ENCODE measurements at places on chromosomes 6 and 20.

GRCh38 chr6:158628542-158628941 is 16.0 kb downstream of the DYNLT1 start:
- DNase-seq: no peak

DNA sequence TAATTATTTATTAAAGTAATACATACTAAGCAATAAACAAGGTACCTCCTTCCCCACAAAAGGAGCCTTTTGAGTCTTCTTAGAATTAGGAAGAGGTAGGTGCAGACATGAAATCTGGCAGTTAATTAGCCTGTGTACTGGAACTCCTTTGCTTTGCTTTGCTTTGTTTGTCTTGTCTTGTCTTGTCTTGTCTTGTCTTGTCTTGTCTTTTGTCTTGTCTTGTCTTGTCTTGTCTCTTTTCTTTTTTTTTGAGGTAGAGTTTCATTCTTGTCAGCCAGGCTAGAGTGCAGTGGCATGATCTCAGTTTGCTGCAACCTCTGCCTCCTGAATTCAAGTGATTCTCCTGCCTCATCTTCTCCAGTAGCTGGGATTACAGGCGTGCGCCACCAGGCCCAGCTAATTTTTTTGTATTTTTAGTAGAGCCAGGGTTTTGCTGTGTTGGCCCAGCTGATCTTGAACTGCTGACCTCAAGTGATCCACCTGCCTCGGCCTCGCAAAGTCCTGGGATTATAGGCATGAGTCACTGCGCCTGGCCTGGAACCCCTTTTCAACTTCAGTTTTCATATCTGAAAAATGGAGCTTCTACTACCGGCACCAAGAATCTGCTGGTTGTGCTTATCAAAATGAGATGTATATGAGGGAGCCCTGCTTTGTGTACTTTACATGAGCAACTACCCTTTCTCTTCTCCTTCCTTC is 301.2 kb downstream of the CDKAL1 start:
- DNase-seq: no peak

DNA sequence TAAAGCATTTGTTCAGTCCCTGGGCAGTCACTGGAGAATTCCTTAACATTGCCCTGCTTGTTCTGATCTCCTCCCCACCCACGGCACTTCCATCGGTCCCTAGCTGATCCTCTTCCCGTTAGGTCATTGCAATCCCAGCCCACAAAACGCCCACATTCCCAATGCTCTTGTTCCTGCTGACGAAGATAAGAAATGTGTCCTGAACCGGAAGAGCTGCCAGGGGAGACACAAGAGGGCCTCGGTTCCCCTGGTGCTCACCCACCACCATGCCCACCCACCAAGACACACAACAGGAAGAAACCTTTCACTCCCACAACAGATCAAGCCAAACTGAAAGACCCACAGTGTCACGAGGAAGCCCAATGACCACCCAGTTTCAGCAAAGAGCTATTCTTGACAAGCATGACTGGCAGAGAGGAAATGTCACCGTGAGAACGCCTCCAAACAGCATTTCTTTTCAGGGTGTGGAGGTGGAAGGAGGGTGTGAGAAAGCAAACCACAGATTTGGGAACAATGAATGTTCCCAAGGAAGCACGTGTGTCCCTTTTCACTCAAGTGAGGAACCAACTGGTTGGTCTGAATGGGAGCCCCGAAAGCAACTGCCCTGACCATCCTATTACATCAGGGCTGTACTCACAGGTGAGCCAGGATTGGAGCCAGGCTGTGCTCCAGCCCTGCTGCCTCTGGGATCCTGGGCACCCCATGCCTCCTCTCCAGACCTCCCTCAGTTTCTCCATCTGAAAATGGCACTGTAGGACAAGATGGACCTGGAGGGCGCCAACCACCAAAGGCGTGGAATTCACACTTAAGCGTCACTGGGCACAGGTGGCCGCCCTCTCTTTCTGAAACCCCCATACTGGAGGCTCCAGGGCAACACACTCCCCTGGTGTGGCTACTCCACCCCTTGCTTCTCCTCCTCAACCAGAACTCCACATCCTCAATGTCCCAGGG is 97.5 kb downstream of the ZMYND8 start:
- DNase-seq: no peak

DNA sequence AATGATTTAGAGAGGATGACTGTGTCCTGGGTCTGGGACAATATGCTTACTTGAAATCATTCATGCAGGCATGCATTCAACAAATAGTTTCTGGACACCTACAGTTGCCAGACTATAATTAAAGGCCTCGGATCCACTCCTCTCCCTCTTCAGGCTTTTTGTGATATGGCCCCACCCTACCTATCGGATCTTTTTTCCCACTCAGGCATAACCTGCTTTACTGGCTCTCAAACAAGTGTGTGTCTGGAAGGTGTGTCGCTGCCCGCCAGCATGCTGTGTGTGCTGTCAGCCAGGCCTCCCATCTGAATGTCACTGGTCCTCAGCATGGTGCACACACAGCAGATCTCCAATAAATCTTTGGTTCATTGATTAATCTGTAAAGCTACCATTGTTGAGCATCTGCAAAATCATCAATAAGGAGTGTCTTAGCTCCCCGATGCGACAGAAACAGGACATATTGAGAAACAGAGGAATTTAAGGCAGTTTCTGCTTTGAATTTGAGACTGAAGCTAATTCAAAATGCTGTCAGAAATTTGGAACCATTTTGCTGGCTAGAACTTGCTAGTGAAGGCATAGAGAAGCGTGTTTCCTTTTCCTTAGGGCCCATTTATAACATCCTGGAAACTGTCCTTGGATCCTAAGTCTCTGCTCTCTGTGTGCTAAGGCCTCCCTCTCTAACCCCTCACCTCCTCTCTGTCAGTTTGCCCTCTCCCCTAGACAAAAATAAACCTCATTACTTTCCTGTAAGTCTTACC is 23.5 kb upstream of the CCN6 start:
- DNase-seq: no peak

DNA sequence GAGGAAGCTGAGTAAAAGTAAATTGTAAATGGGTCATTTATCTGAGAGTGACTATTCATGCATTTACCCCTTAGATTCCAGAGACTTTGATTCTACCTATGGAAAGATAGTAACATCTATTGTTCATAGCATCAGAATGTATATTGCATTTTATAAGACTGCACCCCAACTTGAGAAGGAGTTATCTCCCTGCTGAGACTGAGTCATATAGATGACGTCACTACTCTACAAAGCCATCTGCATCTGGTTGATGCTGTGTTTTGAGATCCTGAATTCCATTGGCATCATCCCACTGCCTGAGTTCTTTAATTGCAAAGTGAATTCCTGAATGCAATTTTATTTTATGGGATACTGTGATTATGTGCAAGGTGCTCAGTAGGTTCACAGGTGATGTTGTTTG is 444.0 kb upstream of the SLC35B3 start:
- no peak for DNase-seq

GRCh38 chr20:57783956-57784837 is 74.4 kb upstream of the PMEPA1 start:
- no peak for DNase-seq

GRCh38 chr20:59376109-59376841 is 75.9 kb downstream of the EDN3 start:
- no peak for DNase-seq

DNA sequence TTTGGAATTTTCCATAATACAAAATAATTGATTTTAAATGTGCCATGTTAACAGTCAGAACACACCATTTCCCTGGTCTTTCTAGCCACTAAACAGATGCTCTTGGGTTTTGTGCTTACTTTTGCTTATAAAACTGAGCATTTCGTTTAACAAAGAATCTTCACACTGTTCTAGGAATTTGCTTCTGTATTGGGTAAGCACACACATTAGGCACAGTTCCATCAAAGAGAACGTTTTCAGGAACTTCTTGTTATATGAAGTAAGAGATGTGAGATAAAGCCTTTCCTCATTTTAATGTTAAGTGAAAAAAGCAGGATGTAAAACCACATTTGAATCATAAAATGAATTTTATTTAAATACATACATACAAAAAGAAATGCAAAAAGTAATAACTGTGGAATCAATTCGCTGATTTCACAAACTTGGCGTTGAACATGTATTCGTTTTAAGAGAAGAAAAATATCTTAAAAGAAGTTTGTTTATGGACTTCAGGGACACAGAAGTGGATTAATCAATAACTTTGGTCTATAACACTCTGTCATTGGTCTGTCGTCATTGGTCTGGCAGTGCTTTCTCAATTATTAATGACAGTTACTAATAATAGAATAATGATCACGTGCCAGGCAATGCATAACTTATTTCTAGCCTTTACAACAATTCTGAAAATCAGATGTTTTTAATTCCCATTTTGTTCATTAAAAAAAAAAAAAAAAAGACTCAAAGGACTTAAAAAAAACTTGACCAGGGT is 199.9 kb upstream of the PRDM1 start:
- no peak for DNase-seq

- DNase-seq: no peak
Measured at GRCh38 chr6:4101298-4101697, 22.4 kb upstream of the FAM217A start.

GRCh38 chr20:19981031-19981451 is 36.1 kb upstream of the NAA20 start:
- DNase-seq: no peak

DNA sequence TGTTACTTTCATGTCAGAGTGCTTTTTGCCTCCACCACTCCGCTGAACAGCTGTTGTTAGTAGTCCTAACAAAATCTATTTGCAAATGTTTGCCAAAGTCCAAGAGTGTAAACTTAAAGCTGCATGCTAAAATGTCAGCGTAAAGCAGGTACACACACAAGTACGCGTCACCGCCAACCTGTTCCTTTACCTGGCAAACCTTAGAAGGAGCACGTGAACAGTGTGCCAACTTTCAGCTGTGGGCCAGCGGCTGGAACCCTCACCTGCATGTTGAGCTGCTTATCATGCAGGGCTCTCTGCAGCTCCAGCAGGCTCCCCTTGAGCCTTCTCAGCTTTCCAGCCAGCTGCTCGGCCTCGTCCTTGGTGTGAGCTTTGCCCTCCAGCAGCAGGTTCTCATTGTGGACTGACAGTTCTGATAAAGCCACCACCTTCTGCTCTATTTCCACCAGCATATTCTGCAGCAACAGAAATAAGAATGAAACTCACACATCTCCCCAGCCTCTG is 359.3 kb downstream of the SYNE1 start:
- DNase-seq: no peak

GRCh38 chr20:12207875-12208274 is 290.2 kb downstream of the BTBD3 start:
- no peak for DNase-seq

DNA sequence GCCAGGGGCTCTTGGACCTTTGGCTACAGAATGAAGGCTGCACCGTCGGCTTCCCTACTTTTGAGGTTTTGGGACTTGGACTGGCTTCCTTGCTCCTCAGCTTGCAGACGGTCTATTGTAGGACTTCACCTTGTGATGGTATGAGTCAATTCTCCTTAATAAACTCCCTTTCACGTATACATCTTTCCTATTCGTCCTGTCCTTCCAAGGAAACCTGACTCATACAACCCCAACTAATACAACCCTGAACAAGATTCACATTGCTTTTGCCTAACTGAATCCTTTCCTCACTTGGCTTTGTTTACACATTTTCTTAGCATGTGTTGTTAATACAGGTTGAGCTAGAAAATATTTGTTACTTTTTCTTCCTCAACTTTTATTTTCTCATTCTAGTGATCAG is 21.9 kb downstream of the TBXT start:
- no peak for DNase-seq

DNA sequence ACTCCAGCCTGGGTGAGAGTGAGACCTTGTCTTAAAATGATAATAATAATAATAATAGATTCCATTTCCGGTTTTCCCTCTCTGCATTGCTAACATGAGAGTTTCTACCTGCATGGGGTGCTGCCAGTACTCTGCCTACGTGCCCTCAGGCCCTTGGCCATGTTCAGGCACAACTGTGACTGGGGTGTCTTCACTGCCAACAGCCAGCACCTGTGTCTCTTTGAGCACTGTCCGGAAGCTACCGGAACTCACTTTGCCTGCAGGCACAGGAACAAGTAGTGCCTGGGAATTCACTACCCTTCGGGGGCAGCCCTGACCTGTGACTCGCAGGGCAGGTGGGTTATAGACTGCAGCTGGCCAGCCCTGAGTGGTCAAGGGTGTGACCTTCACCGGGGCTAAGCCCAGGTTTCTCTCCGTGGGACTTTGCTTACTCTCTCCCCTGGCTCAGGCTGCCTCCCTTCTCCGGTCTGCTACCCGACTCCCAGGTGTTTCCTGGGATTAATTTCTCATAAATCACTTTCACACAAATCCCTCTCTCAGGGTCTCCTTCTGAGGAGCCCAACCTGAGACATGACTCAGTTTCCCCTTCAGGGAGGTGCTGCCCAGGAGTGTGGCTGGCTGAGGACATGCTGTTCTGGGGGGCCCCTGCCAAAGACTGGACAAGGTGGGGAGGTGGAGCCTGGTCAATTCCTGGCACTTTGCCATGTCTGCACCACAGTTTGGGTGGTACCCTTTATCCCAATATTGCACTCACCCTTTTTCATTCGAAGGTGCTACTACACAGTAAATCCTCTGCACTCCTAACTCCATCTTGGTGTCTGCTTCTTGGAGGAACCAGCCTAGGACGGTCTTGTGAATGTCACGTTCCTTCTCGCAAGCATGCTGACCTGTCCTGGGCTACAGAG is 79.5 kb upstream of the RALGAPA2 start:
- DNase-seq: no peak

- peak; percentile 37 for DNase-seq
Measured at GRCh38 chr6:100257793-100258395, 206.8 kb downstream of the SIM1 start.

GRCh38 chr6:47512872-47513271 is 35.3 kb downstream of the CD2AP start:
- DNase-seq: no peak

- DNase-seq: peak; percentile 38
Measured at GRCh38 chr6:42390228-42390934, 61.3 kb downstream of the TRERF1 start.

DNA sequence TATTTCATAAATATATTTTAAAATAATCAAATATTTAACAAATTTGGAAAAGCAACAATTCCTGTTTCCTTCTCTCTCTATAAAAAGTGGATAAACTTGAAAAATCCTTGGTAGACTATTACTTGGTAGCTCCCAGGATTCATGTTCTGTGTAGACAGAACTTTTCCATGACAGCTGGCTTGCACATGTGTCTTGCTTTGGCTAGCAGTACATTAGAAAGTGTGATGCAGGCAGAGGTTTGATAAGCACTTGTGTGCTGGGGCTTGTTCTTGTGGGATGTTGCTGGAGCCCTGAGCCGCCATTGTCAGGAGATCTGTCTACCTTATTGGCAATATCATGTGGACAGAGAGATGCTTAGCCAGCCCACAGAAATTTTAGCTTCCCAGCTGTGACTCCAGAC is 327.2 kb downstream of the CDKAL1 start:
- DNase-seq: no peak

GRCh38 chr20:20549704-20550103 is 162.7 kb downstream of the RALGAPA2 start:
- no peak for DNase-seq

DNA sequence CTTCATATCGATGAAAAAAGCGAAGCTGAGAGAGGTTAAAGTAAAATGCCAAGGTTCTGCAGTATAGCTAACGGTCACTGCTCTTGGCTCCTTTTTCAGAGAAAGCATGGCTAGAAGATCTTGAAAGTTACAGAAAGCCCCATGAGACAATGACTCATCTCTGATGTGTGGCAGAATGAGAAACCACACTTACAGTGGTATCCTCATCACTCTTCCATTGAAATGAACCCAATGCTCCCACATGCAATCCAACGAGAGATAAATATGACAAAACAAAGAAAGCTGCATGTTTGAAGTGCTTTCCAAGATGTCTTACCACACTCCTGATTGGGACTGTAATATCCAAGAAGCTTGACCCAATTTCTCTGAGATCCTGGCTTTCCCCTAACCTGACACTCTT is 694.9 kb downstream of the PRKN start:
- DNase-seq: no peak

- no peak for DNase-seq
Measured at GRCh38 chr6:44342052-44342451, 398 bp upstream of the SPATS1 start.

GRCh38 chr20:62989201-62989601 is 17.6 kb downstream of the BHLHE23 start:
- DNase-seq: peak; percentile 54

Measured in CD4-positive, alpha-beta T cell treated with Interferon alpha-2 for 1 hour (primary cell).